Neuronal stem cell (in vitro differentiated cells): ENCODE measurements at places on chromosomes 1 and 21.

GRCh38 chr1:109822749-109823542 lies 59.2 kb upstream of the EPS8L3 start:
- DNase-seq, result no peak

GRCh38 chr21:42159560-42160110 lies 59.3 kb upstream of the ABCG1 start:
- DNase-seq, result no peak

DNA sequence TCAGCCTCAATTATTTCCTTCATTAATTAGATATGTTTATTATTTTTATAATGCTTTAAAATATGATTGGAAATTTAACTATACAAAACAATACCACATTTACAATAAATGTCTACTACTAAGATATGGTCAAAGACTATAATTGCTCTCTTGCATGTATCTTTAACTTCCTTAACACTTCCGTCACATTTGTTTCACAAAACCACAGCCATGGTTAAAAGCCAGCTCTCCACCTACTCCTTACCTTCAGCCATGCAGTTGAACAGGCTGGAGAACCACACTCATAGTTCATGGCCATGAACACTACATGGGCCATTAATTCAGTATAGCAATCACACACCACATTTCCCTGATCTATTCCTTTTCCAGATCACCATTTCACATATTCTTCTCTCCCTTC lies 72.2 kb downstream of the NME7 start:
- no peak for DNase-seq

DNA sequence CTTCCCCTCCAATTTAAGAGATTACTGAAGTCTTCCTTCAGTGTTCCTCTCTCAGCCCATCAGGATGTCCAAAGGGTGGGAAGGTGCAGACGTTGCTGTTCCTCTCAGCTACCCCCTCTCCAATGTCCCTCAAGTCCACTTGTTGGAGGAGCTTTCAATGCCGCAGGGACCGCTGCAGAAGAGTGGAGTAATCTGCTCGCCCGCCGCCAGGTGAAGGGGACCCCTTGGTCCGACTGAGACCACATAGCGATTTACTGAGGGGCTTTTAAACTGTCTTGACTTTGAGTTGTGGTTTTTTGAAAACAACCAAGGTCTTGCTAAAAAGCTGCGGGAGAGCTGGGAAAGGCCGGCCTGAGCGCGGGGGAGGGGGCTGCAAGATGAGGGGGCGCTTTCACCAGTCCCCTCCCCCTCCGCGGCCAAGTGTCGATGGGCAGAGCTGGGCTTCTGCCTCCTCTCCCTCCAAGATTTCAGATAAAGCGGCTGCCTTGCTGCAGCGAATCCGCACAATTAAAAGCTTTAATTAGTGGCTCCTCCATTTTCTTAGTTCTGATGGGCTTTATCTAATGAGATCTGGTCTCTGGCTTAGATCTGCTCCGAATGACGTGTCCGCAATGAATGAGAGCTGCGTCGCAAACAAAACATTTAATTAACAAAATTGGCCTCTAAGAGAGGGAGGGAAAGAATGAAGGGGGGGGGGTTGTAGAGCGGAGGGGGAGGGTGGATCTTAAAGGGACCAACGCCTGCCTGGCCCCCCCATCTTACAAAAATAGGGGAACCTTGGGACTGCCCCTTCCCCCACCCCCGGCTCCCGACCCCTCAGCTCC lies 5.9 kb downstream of the LMO4 start:
- peak; percentile 71 for DNase-seq

DNA sequence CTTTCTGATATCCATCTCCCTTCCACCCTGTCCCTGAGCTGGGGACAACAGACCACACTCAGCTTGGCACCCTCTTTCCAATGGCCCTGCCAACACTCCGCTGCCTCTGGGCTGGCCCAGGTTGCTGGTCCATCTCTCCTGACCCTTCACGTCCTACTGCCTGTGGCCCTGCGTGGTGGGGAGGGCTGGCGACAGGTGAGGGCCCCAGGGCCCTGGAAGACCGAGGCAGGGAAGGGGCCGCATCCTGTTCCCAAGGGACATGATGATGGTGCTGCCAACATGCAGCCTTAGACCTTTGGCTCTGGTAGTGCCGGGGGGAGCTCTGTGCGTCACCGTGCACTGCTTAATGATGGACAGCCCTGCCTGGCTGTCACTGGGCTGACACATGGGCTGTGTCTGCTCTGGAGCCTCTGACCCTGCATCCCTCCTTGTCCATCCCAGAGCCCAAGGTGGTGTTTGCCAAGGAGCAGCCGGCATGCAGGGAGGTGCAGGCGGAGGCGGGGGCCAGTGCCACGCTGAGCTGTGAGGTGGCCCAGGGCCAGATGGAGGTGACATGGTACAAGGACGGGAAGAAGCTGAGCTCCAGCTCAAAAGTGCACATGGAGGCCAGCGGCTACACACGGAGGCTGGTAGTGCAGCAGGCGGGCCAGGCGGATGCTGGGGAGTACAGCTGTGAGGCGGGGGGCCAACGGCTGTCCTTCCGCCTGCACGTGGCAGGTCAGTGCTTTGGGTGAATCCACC lies 65.2 kb downstream of the OBSCN start:
- DNase-seq, result no peak
